ENCODE measurements at places on chromosomes 7 and 10.

- DNase-seq: no peak
Measured at GRCh38 chr7:116715077-116715476, 43.1 kb downstream of the MET start.

- DNase-seq: no peak
Measured at GRCh38 chr7:37656913-37657530, 26.5 kb upstream of the GPR141 start.

DNA sequence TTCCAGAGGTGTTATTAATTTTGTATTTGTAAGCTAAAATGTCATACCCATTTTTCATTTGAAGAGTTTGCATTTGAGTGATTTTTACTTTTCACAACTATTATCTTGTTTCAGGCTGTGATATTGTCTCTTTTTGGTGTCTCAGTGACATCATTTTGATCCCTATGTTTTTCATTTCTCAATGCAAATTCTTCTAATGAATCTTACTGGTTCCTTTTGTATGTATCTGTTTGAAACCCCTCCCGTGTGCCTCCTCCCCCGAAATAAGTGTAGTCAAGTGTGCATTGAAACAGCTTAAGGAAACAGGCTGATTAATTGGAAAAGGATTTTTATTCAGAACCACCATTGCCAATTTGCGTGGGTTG is 77.8 kb downstream of the SHH start:
- no peak for DNase-seq

DNA sequence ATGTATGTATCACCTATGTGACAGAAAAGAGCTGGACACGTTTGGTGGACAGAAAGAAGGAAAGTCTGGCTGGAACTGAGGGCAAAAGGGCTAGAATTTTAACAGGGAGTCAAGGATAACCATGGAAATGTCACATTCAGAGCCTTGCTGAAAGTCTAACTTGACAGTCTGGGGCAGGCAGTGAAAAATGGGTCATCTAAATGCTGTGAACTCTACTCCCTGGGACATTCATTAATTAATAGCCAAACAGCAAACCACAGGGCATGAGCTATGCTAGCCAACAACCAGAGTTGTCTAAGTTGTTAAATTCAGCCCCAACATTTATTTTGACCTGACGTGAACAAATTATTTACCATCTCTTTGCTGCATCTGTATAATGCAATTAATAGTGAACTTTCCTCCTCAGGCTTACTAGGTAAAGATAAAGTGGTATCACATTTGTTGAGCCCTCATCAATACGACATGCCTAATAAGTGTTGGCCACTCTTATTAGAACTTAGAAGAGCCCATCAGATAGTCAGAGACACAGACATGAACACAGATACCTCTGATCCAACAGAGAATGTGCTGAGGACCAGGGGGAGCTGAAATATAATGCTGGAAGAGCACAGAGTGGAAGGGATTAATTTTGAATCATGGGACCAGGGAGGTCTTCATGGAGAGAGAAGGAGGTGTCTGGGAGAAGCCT is 109.9 kb downstream of the SORCS1 start:
- DNase-seq: no peak

GRCh38 chr7:7920056-7920455 is 48.5 kb upstream of the GLCCI1 start:
- DNase-seq: no peak

GRCh38 chr10:121615435-121615793 is 17.2 kb upstream of the FGFR2 start:
- no peak for DNase-seq
